ENCODE measurements at places on chromosomes 11 and 22.

- no peak for DNase-seq
Measured at GRCh38 chr11:15206791-15207190, 92.1 kb downstream of the INSC start.

DNA sequence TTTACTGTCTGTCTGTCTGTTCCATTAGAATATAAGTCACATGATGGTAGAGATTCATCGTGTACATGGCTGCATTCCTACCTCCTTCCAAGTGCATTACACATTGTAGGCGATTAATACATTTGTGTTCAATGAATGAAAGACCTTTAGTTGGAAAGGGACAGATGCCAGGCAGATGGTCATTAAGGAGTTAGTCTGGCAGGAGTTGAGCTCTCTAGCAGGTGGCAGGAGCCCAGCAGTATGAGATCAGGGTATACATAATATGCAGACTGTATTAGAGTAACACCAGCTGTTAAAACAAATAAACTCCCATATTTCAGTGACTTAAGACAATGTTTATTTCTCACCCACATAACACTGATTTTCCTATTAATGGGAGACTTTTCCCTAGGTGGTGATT lies 147.7 kb upstream of the LARGE1 start:
- no peak for DNase-seq

- DNase-seq, result no peak
Measured at GRCh38 chr11:28442131-28442530, 333.9 kb downstream of the METTL15 start.

DNA sequence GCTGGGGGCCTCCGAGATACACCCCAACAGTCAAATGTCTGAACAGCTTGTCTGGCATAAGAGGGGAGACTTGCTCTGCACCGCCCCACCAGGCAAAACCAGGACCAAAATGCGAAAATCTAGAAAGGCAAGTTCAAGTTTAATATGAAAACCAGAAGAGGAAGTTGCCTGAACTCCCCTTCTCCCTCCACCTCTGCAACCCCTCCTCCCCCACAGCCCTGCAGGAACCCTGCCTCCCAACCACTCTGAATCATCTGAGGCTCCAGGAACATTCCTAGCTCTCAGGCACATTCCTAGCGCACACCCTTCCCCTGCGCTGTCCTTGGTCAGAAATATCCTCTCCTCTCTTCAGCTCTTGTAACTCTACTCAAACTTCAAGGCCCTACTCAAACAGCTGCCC lies 36.7 kb downstream of the ISX start:
- peak; percentile 82 for DNase-seq

- peak; percentile 80 for DNase-seq
Measured at GRCh38 chr11:120306519-120307242, 18.4 kb upstream of the TLCD5 start.

DNA sequence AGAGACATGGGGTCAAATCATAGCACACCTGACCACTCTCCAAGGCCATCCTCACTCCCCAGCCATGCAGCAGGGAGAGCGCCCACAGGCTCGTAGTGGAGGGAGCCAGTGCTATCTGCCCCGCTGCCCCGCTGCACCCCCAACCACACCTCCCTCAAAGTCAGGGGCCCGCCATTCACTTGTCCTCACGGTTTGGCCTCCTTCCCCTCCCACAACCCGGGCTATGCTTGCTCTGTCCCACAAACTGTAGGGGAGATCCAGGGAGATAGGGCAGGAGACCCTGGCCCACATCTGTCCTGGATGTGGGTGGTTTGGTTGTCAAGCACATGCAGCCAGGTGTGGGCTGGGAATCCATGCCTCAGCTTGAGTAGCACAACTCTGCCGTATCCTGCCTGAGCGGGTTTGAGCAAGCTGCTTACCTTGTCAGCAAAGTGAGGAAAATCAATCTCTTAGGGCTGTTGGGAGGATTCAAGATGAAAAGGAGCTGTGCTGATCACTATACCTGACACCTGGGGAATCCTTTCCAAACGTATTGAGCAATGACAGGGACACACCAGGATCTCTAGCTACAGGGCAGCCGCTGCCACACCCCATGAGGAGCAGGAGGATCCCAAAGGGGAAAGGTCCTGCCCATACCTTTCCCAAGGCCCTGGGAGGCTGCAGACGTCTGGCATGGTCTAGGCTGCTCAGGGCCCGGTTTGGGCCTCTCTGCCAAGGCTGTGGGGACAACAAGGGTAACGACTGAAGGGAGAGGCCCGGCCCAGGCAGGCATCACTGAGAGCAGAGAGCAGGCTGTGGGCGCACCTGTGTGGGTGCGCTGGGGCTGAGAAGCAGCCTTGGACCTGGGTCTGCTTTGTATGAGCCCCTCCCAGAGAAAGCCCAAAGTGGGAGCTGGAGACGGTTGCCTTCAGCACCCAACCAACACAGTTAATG lies 23.3 kb downstream of the KCNJ5 start:
- DNase-seq, result no peak

GRCh38 chr11:66101066-66101464 lies 31.0 kb downstream of the PACS1 start:
- DNase-seq, result no peak

GRCh38 chr11:130131961-130132850 lies 27.4 kb upstream of the ST14 start:
- peak; percentile 87 for DNase-seq

DNA sequence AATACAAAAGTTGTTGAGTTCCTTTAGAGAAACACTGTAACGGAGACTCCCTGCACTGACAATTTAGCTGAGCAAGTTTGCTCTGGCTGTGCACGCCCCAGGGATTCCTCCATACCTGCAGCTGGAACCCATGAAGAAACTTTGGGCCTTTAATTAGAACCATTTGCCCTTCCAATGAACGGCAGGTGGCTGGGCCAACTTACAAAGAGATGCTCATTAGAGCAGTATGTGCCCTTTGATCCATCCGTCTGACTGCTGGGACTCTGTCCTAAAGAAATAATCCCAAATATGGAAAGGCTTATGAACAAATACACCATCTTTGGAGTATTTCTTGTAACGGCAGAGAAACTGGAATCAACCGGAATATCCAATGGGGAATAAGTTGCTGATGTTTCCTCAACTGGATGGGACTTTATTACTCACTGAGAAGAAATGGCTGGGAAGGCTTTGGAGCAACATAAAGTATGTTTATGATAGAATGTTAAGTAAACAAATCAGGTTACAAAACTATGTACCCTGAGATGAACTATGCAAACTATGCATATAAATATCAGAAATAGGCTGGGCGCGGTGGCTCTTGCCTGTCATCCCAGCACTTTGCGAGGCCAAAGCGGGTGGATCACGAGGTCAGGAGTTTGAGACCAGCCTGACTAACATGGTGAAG lies 24.4 kb upstream of the FBLN1 start:
- DNase-seq, result no peak

DNA sequence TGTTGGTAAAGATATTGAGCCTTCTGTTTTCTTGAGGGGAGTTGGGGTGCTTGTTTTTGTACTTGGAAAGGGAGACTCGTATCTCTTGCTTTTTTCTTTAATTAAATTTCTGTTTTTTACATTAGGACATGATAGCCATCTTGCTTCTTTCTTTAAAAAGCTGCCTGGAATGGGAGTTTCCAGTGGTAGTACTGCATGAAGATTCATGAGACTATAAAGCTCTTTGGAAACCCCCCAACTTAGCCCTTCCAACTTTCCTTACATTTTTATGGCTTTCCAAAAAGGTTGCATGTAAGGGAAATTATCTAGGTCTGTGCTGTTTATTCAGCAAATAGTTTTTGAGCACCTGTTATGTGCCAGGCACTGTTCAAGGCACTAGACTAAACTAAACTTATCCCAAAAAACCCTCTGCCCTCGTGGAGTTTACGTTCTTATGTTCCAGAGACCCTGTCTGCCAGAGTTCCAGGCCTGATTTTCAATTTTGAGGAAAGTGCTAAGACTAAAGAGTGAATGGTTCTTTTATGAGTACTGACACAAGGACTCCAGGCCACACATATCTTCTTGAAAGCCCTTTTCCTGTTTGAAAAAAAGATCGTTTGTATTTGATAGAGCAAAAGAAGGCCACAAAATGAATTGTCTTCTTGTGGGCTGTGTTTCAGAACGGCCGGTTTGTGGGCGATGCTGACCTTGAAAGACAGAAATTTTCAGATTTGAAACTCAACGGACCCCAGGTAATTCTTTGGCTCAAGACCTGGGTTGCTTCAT lies 31.9 kb downstream of the CTNND1 start:
- no peak for DNase-seq

- no peak for DNase-seq
Measured at GRCh38 chr11:72293910-72294615, 50.1 kb upstream of the PHOX2A start.

- no peak for DNase-seq
Measured at GRCh38 chr22:36022697-36023096, 5.9 kb downstream of the RBFOX2 start.

DNA sequence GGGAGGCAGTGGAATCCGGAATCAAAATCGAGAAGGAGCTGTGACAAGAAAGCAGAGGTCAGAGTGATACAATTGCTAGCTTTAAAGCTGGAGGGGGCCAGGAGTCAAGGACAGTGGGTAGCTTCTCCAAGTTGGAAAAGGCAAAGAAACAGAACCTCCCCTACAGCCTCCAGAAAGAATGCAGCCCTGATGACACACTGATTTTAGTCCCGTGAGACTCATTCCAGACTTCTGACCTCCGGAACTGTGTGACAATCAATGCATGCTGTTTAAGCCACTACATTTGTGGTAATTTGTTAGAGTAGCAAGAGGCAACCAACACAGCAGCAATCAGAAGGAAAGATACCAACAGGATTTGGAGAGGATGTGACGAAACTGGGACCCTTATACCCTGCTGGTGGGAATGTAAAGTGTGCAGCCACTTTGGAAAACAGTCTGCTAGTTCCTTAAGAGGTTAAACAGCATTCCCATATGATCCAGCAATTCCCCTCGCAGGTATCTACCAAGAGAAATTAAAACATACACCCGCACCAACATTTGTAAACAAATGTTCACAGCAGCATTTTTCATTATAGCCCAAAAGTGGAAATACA lies 66.7 kb downstream of the DSCAML1 start:
- DNase-seq, result no peak

- no peak for DNase-seq
Measured at GRCh38 chr11:14641801-14642200, 1.8 kb upstream of the PDE3B start.

GRCh38 chr11:83044958-83045712 lies 26.6 kb downstream of the RAB30 start:
- DNase-seq, result peak; percentile 25

DNA sequence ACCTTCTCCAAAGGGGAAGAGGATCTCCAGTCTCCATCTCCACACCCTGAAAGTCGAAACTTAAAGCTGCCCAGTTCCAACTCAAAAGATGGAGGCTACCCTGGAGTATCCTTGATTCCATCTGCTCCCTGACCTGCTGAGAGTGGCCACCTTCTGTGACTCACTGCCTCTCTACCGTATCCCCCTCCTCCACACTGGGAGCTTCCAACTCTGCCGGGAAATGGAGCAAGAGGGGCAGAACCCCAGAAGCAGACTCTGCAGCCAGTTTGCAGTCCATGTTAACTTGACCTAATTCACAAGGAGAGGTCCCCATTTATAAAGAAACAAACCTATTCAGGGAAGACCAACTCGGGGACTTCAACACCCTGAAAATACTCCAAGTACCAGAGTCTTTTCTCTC lies 22.0 kb upstream of the IRAG1 start:
- DNase-seq, result no peak

DNA sequence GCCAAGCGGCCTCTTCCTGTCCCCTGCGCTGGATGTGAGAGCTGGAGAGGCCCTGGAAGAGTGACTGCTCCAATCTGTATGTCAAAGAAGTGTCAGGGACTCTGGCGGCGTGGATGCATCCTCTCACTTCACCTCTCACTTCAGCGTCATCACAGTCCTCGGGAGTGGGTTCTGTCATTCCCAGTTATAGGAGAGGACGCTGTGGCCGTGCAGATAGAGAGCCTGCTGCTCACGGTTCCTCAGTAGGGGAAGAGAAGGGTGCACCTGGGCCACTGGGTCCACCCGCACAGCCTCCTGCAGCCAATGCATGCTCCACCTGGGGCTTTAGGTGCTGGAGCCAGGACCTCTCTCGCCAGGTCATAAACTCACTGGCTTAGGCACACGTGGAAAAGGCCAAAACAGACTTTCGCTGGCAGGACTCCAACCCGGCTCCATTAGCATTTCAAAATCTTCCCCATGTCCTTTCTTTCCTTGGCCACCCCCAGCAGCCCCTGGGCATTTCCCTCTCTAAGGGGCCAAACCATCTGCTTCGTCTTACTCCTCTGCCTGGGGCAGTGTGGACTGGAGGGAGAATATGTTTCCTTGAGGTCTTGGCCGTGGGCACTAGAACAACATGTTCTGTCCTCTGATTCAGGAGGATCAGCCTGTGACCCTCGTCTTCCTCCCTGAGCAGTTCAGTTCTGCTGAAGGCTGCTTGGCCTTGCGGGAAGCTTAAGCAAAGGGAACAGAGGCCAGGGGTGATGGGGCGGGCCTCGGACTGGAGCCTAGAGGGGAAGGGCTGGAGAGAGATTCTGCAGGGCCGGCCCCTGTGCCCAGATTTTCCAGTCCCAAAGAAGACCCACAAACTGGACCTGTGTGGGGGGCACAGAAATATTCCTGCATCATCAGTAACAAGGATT lies 57.8 kb downstream of the ST14 start:
- DNase-seq, result no peak

- no peak for DNase-seq
Measured at GRCh38 chr11:134506046-134506445, 94.0 kb upstream of the B3GAT1 start.

DNA sequence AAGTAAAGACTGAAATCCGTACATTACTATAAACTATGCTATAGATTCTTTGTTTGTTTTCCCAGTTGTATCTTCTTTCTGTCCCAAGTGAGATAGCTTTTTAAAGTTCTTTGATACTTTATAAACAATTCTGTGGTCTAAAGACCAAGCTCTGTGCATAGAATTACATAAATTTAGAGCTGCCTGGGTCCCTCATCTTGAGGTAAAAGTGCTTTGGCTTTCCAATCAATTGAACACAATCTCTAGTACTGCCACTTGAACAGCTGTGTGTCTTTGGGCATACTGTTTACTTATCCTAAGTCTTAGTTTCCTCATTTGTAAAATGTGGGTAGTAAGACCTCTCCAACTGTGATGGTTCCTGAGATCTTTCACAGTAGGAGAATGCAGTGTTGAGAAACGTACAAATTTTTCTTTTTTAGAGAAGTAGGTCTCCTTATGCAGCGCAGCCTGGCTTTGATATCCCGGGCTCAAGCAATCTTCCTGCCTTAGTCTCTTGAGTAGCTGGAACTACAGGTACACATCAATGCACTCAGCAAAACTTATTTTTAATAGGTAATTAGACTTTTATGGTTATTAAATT lies 2.5 kb upstream of the EED start:
- DNase-seq, result no peak

GRCh38 chr11:5224538-5225479 lies 2.1 kb downstream of the HBB start:
- no peak for DNase-seq
